ENCODE measurements at places on chromosomes 1 and 21. TPM values are rescaled to one million over a fixed set of nuclear protein-coding genes. Genes with fewer than 3 reads are reported as not detected.

SYPL2 gene
- 2.4 TPM for total RNA-seq

- DNase-seq = peak; percentile 61
Measured at GRCh38 chr1:201850053-201850397, 21.1 kb downstream of the IPO9 start.

DNA sequence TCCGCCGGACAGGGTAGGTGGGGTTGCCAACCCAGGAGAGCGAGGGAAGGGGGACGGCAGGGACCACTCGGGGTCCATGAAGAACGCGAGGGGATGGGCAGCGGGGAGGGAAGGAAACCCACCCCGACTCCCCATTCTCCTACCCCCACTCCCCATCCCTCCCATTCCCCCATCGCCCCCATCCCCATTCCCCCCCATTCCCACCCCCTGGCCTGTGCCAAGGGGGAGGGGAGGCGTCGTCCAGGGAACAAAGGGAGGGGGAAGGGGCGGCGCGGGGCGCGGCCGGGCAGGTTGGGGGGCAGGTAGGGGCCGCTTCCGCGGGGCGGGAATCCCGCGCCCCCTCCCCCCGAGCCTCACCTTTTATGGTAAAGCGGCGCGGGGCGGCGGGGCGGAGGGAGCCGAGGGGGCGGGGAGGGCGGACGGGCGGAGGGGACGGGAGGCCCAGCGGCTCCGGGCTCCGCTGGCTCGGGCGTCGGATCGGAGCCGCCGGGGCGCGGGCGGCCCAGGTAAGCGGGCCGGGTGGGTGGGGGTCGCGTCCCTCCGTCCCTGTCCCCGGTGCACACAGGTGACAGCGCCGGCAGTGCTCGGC lies at the start of gene FBLIM1:
TSS of gene FBLIM1 (plus strand) at position 453 of the 589 bp plus-strand sequence. CDS start 6,189 bp downstream, outside the sequence.
- peak; percentile 70 for DNase-seq

DNA sequence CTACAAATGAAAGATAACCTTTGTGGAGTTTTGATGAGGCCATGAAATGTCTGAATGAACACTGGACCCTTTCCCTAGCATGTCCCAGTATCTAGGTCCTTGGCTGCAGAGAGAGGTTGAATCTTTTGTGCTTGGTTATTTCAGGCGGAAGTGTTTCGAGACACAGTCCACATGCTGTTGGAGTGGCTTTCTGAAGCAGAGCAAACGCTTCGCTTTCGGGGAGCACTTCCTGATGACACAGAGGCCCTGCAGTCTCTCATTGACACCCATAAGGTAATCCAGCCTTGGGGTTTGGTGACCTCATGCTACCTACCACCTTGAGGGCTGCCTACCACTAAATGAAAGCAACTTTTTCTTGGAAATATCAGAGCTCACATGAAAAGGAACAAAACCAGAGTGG lies 38.9 kb upstream of the BMP8A start:
- no peak for DNase-seq

UCK2 gene
- 17.1 TPM for total RNA-seq

DNA sequence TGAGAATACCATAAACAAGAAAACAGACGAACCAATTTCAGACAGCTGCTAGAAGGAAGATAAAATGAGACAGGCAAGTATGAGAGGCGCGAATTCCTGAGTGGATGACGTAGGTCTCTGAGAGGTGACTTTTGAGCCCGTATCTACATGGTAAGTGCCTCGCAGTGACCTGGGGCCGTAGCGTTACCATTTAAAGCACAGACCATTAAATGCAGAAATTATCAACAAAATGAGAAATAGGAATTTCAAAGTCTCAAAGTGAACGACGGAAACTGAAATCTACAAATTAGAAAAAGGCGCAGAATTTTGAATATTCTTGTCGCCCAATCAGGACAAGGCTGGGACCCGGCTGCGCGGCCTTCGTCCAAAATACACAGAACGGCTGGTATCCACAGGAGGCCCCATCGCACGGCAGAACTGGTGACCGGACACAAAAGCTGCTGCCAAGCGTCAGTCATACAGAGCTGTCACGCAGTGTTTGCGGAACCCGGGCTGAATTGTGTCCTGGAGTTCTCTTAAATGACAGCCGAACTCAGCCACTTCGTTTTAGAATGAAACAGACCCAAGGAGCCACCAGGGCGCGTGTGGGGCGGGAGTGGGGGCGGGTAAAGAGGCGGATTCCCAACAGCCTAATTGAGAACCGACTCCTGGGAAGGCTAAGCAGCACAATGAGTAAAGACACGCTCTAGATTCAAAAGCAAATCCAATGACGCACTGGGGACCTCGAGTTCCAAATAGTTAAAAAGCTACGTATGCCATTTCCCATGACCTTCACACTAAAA lies 13.8 kb upstream of the BOLA1 start:
- DNase-seq = peak; percentile 85

DNA sequence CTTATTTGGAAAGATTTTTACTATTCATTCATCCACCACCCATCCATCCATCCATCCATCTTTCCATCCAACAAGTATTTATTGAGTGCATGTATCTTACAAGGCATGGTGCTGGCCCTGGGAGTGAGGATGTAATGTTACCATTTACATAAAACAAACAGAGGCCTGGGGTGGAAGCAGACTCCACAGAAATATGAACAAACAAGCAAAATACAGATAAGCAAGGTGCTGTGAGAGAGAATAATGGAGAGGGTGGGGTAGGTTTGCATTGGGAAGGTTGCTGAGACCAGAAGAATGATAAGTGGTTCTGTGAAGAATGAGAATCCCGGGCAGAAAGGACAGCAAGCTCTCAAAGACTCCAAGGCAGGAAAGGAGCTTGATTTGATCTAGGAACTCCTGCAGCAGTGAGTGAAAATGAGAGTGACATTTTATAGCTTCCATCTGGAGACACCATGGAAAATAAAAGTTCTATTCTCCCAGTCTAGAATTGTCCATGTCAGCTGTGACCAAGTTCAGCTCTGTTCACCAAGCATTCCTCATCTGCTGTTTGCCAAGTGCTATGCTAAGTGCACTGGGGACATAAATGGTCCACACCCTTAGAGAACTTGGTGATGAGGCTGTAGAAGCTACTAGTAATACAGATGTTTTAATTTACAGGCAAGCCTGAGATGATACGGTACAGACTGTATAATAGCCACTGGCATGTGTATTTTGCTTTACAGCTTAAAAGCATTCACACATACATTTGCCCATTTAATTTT lies 75.3 kb downstream of the PEX14 start:
- DNase-seq = no peak

- no peak for DNase-seq
Measured at GRCh38 chr1:179190861-179191260, 38.6 kb downstream of the ABL2 start.

DNA sequence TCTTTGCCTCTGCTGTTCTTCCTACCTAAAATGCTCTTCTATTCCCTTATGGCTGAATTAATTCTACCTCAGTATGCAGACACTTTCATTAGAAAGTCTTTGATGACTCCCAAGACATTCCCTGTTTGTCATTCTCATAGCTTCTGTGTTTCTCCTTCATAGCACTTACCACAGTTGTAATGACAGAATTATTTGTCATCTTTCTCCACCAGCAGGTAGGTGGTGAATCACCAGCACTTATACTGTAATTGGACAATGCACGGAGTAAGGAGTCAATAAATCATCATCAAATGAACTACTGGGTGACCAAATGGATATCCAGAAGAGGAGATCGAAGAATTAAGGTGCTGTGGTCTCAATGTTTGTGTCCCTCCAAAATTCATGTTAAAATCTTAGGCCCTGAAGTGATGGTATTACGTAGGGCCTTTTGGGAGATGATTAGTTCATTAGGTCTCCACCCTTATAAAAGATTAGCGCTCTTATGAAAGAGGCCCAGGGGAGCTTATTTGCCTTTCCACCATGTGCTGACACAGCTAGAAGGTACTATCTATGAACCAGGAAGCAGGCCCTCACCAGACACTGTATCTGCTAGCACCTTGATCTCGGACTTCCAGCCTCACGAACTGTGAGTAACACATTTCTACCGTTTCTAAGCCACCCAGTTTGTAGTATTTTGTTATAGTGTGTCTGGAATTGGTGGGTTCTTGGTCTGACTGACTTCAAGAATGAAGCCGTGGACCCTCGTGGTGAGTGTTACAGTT lies 2.4 kb upstream of the CCT8 start:
- DNase-seq = no peak

GRCh38 chr1:212125654-212126053 lies 90.1 kb downstream of the DTL start:
- no peak for DNase-seq

- DNase-seq = peak; percentile 70
Measured at GRCh38 chr1:41242342-41243078, 404 bp upstream of the SCMH1 start.

- no peak for DNase-seq
Measured at GRCh38 chr1:28176492-28177470, at the start of gene PTAFR. TSS of gene PTAFR (minus strand) at chr1:28176690. CDS start at chr1:28151021, 25,669 bp downstream.

DNA sequence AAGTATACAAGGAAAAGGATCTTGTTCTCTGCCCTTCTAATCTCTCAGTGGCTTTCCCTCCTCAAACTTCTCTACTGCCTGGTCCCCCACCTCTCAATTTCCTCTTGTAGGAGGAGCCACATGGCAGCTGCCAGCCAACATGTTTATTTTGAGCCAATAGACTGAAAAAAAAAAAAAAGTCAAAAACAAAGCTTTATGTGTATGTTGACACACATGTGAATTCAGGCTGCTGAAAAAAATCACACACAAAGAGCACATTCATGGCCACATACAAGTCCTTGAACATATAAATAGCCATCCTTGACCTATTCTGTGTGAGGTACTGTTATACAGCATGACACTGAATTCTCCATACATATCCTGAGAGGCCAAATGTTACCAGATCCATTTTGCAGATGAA lies 3.7 kb downstream of the PTPN14 start:
- no peak for DNase-seq

TFF1 gene
- not detected for total RNA-seq

DNA sequence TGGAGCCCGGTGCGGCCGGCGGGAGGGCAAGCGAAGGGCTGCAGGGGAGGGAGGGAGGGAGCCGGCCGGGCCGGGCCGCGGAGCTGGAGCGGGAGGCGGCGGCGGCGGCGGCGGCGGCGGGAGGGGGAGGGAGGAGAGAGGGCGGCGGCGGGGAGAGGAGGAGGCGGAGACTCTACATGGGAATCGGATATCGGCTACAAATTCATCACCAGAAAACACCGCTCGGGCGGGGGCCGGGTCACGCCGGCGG lies at the start of gene AKT3:
TSS of gene AKT3 (minus strand) at position 42 of the 250 bp plus-strand sequence. CDS start 7,073 bp downstream, outside the sequence.
- no peak for DNase-seq

- DNase-seq = no peak
Measured at GRCh38 chr21:18970416-18970815, 566.8 kb upstream of the TMPRSS15 start.

GRCh38 chr1:160101037-160101716 lies 2.8 kb upstream of the IGSF8 start:
- DNase-seq = peak; percentile 84

FCER1G gene
- total RNA-seq = 28.9 TPM

- no peak for DNase-seq
Measured at GRCh38 chr1:152486400-152487006, 24.1 kb upstream of the LCE5A start.

- DNase-seq = no peak
Measured at GRCh38 chr1:246971969-246972368, 35.9 kb downstream of the ZNF695 start.
